T-helper 17 cell (primary cell): ENCODE measurements at places on chromosomes 7 and 10. TPM values are rescaled to one million over a fixed set of nuclear protein-coding genes. Genes with fewer than 3 reads are reported as not detected.

ITPRID1 gene
- total RNA-seq = not detected

WASHC2C gene
- total RNA-seq = 64.8 TPM

DNA sequence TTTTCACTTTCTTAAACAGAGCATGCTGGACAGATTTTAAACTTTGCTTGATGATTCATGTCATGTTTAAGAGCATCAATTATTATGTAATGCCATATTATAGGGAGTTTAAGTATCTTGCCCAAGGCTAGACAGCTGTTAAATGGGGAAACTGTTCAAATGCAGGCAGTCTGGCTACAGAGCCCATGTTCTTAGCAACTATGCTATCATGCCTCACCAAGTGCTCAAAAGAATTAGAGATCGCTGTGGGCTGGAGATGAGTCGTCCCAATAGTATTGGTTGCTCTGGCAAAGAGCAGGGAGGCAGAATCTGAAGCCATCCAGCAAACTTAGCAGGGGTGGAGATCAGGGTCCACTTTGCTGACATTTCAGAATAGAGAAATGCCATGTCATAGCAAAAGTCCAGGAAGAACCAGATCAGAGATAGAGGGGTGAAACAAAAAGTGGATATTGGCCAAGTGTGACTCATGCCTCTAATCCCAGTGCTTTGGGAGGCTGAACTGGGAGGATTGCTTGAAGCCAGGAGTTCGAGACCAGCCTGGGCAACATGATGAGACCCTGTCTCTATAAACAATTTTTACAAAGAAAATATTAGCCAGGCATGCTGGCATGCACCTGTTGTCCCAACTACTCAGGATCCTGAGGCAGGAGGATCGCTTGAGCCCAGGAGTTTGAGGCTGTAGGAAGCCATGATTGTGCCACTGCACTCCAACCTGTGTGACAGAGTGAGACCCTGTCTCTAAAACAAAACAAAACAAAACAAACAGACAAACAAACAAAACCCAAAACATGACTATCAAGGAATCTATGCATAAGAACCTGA lies 57.8 kb downstream of the BAMBI start:
- DNase-seq = no peak

GPR26 gene
- not detected for total RNA-seq
